ENCODE measurements at places on chromosomes 12 and 14. TPM values are rescaled to one million over a fixed set of nuclear protein-coding genes. Genes with fewer than 3 reads are reported as not detected.

Gene CD69
- total RNA-seq: not detected

Gene SLC5A8
- total RNA-seq: not detected

Gene TMEM233
- total RNA-seq: 0.03 TPM

Gene BICDL1
- 4.1 TPM for total RNA-seq

Gene SOS2
- 11.2 TPM for total RNA-seq

Gene PLEKHD1
- total RNA-seq: 0.02 TPM

Gene MIPOL1
- 3.2 TPM for total RNA-seq

Gene JAG2
- 24.0 TPM for total RNA-seq

Gene RFX4
- not detected for total RNA-seq

Gene GALNT16
- 2.8 TPM for total RNA-seq

Gene ATL1
- total RNA-seq: 4.6 TPM

Gene RPS6KA5
- total RNA-seq: 3.4 TPM

Gene GARIN6
- total RNA-seq: not detected

Gene NANOG
- total RNA-seq: not detected

Gene TPH2
- not detected for total RNA-seq
